ENCODE measurements at places on chromosomes 2 and 18.

DNA sequence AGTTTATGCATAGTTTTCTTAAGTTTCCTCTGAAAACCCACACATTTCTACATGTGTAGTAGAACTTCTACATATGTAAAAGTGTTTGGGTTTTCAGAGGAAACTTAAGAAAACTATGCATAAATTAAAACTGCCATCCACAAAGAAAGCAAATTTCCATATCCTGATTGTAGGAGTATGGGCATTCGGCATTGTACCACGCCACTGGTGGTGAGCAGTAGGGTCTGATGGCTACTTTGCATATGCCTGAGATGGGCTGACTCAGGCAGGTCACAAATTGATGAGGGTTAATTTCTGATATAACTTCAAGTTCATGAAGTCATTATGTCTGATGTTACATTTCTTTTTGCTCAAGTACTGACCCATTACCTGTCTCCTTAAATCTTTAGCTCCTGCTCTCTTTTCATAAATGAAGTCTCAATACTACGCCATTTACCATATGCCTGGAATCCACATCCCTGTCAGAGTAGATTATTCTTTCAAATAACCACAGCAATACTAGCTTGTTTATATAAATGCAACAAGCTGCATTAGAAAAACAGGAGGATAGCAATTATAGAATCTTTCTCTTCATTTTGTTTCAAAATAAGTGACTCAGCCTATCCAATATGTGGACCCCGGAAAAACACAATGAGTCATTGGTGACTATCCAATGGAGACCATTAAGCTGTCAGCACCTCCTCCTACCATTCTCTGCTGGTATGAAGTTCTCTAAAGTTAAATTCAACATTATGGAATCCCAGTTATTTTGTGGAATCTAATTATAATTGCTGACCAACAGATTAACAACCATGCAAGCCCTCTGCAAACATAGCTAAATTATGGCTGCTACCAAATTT, 355.2 kb upstream of the UBE2E3 start:
- no peak for DNase-seq

DNA sequence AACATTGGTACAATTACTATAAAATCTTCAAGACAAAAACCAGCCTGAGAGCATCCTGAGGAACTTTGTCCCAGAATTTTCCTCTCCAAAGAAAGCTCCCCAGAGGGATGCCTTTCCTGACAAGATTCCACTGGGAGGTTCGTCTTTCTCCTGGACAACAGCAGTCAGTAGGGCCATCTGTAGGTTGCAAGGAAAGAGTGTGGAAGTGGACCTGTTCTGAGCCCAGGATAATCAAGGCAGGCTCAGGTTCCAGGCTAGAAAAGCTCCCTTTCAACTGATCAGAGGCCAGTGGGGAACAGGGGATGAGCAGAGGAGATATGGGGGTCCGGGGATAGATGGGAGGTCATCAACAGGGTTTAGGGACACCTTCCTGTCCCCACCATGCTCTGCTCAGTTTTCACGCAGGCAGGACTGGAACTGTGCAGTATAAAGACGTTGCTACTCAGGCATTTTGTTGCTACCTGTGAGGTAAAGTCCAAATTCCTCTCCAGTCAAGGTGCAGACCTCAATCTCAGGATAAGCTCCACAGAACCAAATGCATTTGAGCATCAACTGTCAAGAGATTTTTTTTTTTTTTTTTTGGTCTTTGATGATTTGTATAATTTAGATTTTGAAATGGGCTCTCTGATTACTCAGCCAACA, 126.2 kb downstream of the STRN start:
- no peak for DNase-seq

- no peak for DNase-seq
These were observed 49.3 kb downstream of the ZNF516 start for GRCh38 chr18:76445741-76446232.

- DNase-seq = peak; percentile 37
These were observed 210.3 kb upstream of the RBMS1 start for GRCh38 chr2:160703648-160704585.

GRCh38 chr18:41162781-41163180, 792.3 kb upstream of the PIK3C3 start:
- no peak for DNase-seq

- DNase-seq = no peak
These were observed 832.6 kb upstream of the SLC39A10 start for GRCh38 chr2:194824450-194824849.

DNA sequence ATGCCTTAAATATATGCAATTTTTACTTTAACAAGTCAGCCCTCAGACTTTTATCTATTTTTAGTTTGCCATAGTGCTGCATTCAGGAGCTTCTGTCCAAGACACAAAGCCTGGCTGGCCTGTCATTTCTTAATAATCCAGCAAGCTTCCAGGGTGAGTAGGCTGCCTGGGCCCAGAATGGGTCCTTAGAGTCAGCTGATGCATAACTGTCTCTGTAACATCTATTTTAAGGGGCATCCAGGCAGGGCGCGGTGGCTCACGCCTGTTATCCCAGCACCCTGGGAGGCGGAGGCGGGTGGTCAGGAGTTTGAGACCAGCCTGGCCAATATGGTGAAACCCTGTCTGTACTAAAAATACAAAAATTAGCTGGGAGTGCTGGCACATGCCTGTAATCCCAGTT, 11.8 kb upstream of the GNLY start:
- DNase-seq = no peak

All from NCI-H2171 (cell line).